ENCODE measurements at places on chromosomes 2 and 18.

DNA sequence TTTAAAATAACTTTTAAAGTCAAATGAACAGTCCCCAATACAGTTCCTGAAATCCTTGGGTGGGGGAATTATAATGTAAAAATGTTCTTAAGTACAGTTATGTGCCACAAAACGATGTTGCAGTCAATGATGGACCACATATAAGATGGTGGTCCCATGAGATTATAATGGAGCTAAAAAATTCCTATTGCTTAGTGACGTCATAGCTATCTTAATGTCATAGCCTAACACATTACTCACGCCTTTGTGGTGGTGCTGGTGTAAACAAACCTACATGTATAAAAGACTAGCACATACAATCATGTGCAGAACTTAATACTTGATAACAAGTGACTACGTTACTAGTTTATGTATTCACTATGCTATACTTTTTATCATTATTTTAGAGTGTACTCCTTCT lies 109.4 kb downstream of the EPB41L3 start:
- DNase-seq: no peak

- DNase-seq: no peak
Observed at GRCh38 chr2:241886840-241887447, 17.4 kb downstream of the RTP5 start.

DNA sequence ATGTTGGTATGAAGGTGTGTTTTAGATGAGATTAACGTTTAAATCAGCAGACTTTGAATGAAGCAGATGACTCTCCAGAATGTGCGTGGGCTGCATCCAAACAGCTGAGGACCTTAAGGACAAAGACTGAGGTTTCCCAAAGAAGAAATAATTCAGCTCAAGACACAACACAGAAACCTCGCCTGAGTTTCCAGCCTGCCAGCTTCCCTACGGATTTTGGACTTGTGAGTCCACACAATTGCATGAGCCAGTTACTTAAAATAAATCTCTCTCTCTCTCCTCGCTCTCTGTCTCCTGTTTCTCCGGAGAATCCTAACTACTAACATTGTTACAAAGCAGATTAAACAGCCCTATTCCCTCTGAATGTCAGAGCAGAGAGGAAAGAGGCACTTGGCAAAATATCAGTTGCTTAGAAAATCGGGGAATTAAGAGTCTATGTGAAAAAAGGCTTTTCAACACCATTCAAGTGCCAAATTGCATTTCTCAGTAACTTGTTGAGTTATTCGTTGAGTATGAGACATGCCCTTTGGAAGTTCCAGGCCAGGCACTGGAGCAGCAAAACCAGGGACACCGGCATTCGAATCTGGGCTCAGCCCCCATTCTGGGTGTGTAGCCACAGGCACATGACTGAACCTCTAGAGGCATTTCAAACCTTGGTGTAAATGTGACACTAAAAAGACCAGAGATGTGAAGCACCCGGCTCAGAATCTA lies 174.6 kb upstream of the PID1 start:
- no peak for DNase-seq

DNA sequence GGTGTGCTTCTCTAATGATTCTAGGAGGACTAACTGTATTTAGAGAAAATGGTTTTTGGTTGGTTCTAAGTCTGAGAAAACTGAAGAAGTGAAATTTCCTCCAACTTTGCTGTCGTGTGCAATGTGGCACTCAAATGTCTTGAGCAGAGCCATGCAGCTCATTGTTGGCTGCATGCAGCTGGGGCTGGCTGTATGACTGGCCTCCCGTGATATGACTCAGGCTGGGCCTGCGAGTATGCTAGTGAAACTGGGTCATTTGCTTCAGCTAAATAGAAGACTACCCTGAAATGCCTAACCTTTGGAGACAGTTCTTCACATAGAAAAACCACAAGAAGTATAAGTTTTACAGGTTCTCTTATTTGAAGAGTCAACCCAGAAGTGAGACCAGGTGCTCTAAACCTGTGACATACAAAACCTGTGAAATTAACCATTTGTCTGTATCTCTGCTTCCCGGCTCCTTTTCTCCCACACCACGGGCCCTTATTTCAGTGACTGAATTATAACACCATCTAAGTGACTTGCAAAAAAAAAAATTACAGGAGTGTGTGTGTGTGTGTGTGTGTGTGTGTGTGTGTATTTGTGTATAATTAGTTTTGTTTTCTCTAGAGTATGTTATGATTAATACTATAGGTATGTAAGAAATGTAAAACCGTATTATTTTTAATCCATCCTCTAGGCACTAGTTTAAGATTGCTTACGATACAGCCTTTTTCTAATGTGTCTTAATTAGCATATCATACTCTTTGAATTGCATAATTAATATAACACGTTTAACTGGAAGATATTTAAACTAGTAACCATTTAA lies 15.9 kb downstream of the POLI start:
- no peak for DNase-seq

DNA sequence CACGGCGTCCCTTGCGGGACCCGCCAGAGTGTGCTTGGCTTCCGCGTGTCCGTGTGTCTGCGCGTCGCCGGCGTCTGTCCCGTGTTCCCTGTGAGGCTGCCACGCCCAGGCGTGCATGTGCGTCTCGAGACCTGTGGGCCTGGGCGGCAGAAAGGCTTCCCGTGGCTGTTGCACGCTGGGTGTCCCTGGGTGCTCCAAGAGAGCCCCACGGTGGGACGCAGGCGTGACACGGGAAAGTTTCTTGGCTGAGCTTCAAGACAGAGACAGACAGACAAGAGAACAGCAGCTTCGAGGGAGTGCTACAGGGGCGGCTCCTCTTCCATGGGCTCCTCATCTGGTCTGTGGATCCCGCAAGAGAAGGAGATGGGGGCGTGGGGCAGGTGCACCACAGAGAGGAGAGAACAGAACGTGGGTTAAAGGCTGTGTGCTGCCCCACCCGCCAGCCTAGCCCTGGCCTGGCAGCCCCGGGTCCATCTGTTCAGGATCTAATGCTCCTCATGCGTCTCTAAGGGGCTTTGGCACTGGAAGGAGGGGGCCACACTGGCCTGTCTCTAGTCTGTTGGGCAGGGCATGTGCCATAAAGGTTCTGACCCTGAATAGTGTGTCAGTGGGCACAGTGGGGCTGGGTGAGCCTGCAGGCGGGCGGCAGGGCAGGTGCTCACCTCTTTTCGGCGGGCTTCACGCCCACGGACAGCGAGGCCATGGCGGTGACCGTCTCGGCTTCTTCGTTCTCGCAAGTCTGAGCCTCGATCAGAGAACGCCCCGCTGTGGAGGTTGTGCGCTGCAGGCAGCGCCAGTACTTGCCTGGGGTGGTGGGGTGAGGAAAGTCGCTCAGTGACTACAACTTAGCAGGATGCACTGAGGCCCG lies 205.1 kb downstream of the TWIST2 start:
- no peak for DNase-seq

GRCh38 chr2:149579972-149580882 lies 7.3 kb downstream of the MMADHC start:
- DNase-seq: no peak

- DNase-seq: no peak
Observed at GRCh38 chr18:52200406-52200805, 139.6 kb upstream of the DCC start.

- DNase-seq: no peak
Observed at GRCh38 chr2:223969315-223969714, 12.1 kb downstream of the MRPL44 start.

- DNase-seq: no peak
Observed at GRCh38 chr18:68543344-68543743, 171.6 kb downstream of the TMX3 start.

DNA sequence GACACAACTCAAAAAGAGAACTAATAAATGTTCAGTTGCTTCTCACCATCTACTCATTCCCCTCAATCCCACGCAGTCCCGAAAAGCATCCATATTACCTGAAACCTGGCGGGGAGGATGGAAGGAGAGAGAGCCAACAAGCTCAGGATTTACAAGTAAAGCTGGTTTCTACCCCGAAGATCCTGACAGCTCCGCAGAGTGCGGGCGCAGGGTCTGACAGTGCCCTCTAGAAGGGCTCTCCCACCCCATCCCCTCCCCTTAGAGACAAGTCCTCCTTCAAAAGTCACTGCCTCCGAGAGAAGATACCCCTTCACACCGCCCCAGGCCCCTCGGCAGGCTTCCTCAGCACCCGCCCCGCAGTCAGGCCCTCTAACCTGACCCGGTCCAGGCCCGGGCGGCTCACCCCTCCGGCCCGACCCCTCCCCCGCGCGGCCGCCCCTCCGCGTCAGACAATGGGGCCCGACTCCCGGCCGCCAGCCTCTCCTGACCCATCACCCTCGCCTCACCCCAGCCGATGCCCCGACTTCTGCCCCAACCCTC lies 550 bp downstream of the RAB1A start:
- DNase-seq: no peak

DNA sequence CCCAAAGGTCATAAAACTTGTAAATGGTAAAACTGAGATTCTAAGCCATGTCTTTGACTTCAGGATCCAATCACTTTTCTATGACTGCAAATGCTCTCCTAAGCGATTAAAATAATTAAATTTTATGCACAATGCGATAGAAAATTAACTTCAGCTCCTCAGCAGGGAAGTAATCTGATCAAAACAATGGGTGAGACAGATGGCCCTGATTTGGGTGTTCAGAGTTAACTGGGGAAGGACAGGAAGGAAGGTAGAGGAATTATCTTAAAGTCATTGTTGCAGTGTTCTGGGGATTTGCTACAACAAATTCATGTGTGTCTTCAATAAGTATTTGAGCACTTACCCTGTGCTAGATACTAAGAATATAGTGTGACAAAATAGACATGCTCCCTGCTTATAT lies 446.0 kb upstream of the MEX3C start:
- no peak for DNase-seq

GRCh38 chr18:32040936-32041335 lies 22.3 kb downstream of the RNF125 start:
- no peak for DNase-seq

DNA sequence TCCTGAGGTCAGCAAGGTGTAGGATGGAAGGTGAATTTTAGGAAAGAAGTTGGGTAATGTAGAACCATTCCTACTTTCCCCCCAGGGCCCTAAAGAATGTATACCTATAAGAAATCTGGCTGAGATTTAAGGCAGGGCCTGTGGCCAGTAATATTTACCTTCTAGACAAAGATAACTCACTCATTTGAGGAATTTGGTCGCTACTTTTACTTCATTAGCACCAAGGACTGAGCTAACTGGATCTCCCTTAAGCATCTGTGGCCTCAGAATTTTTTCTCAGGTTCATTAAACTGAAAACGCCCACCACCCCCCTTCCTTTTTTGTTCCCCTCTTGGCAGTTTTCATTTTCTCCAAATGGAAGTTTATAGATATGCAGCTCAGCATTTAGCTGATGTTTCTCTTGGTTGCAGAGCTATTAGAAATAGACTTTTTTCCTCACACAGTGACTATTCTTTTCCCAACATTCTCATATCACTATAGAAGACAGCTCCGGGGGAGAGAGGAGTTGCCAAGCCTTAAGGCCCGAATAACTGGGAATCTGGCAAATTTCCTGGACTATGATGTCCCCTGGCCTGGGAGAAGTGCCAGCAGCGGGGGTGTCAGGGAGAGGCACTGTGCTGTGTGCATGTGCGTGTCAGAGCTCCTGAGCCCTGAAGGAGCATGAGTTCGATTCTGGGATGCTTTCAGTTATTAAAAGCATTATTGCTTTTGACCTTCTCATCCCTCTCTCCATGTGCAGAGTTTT lies 310.9 kb downstream of the PRKCE start:
- DNase-seq: no peak

DNA sequence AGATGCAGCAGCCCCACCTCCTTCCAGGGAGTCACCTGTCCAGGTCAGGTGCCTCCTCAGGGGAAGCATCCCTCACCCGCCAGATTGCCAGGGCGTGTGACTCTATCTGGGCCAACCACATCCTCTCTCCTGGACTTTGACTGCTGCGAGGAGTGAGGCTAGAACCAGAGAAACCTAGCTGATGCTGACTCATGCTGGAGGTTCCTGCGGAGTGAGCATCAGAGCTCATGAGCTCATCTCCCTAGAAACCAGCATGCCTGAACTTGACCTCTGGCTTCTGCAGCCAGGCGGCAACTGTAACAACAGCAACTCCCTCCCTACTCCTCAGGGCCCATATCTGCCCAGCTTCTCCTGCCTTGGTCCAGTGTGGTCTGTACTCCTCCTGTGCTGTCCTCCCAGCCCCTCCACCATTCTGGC lies 28.3 kb upstream of the NT5DC4 start:
- DNase-seq: no peak

- no peak for DNase-seq
Observed at GRCh38 chr2:76985387-76986136, 536.6 kb downstream of the LRRTM4 start.

GRCh38 chr2:140696449-140696848 lies 1434.4 kb downstream of the LRP1B start:
- no peak for DNase-seq

DNA sequence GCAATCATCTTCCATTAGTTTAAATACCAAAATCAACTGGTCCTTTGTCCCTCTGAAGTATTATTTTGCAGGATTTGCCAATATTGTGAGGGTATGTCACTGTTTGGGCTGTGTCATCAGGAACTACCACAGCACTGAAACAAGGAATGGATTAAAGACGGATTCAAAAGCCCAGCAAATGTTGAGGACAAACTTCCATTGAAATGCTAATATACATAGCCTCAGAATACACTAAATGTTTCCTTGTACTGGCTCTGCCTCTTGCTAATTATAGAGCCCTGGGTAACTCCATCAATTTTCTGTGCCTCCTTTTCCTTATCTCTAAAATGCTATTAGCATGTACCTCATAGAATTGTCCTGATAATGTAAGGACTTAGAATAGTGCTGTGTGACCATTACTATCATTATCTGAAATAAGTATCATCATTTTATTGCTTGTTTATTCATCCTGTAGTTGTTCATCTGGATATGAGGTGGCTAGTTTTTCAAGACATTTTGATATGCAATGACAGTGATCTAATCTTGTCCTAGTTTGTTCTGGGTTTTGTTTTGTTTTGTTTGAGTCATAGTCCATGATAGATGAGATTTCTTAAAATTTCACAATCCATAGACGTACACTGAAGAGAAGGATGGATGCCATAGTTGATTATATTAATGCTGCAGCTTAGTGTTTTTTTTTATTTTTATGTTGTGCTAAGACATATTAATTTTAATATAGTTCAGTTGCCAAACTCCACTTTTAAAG lies 333.4 kb upstream of the KCNH7 start:
- no peak for DNase-seq

DNA sequence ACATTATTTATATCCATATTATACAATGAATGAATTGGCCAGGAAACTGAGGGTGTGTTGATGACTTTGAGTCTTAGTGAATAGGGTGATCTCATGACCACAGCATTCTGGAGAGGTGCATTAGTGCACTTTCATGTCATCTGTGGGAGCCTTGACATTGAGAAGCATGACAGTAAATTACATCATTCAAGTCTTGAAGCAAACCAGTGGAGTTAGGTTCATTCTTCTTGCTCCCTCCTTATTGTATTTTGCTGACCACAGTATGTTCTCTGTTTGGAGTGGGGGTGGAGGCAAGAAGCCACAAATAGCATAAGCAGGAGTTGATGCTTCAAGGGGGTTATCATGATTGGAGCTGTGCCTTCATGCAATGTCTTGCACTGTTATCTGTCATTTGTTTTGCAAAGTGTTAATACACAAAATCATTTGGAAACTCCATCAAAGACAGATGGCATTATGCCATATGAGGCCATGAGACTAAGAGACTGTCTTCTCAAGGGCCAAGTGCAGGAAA lies 680.2 kb downstream of the NYAP2 start:
- DNase-seq: no peak
